Panc1 (cell line): ENCODE measurements at places on chromosomes 6 and 20. TPM values are rescaled to one million over a fixed set of nuclear protein-coding genes. Genes with fewer than 3 reads are reported as not detected.

DNA sequence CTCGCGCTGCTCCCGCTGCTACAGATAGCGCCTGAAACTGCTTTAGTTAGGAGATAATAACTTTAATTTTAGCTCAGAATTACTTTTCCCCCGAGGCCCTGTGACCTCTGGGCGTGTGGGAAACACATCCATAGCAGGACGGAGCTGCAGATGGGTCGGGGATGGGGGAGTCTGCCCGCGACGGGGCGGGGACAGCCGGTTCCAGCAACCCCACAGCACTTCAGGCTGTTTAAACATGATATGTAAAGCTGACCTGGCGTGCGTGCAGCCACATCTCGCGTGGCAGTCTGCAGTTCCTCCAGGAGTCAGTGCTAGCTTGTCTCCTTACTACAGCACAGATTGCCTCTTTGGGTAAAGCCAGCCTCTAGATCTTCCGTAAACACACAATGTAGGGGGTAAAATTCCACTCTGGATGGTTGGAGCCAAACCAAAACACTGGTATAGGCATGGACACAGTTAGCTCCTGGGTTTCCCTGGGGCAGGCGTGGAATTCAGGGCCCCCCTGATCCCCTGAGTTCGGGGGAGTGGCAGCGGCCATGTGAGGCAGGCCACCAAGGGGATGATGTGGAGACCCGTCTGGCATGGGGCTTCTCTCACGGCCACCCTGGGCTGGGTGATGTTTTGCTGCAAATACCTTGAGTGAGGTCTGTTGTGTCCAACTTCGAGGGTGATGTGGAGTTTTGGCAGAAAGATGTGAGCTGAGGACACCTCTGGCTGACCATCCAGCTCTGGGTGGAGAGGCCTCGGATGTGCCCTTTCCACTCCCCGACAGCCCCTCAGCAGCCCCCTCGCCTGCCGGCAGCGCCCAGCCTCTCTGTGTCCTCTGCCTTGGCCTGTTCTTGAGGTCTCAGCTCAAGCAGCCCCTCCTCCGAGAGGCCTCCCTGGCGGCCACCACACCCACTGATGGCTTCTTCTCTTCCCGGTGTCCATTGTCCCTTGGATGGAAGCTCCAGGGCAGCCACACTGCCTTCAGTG, 214.5 kb downstream of the TAF4 start:
- H3K27me3 ChIP-seq: no peaks in the 10 kb centered on the region; the same call in 1 of the 2 replicates

DNA sequence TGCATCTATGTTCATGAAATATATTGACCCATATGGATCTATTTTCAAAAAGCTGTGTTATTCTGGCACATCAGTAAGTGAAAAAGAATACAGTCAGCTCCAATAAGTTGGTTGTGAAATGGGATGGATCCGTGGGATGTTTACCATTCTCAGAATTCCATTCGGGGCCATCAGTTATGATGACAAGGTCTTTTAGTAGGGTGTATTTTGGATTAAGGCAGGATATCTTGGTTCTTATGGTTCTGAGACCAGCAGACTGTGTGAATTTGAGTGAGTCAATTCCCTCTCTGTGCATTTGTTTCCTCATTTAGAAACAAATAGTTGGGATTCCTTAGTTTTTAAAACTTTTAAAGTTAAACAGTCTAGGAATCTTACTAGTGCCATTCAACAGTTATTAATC, 287.4 kb downstream of the CD109 start:
- no peak overlapping the region for H3K27ac ChIP-seq
- peaks cover 2% of the 10 kb centered on the region; the same call in 1 of the 2 replicates for H3K36me3 ChIP-seq
- no peak overlapping the region for H3K4me3 ChIP-seq
- H3K27me3 ChIP-seq: no peaks in the 10 kb centered on the region
- no peaks in the 10 kb centered on the region for H3K4me1 ChIP-seq
- no peak for DNase-seq

DNA sequence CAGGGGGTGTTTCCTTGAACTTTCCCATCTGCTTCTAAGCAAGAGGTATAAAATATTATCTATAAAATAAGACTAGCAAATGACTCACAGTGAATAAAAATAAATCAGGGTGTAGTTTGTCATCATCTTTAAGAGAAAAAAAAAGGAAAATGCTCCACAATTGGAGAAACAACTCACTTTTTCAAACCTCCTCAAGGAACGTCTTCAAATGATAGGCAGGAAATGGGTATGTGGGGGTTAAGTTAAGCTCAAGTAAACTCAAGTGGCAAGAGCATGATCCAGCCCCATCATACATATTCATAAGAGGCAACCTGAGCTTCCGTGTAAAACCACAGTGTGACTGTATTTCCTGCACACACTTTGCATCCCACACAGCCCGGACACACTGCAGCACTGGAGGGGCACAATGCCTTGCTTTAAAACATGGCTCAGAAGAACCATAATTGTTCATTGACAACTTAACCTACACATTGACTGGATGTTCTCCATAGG, 58.5 kb upstream of the CEP85L start:
- no peaks in the 10 kb centered on the region; the same call in 1 of the 2 replicates for H3K36me3 ChIP-seq
- peaks cover 8% of the 10 kb centered on the region for H3K4me1 ChIP-seq
- no peaks in the 10 kb centered on the region for H3K27me3 ChIP-seq

Gene OPRL1
- total RNA-seq: 3.9 TPM

Gene TCF15
- total RNA-seq: not detected

Gene IL17A
- total RNA-seq: not detected

Gene CALHM6
- not detected for total RNA-seq
